ENCODE measurements at places on chromosomes 6 and 20.
A peak's percentile ranks its signal among the peaks of the same experiment; 100 is the strongest.

DNA sequence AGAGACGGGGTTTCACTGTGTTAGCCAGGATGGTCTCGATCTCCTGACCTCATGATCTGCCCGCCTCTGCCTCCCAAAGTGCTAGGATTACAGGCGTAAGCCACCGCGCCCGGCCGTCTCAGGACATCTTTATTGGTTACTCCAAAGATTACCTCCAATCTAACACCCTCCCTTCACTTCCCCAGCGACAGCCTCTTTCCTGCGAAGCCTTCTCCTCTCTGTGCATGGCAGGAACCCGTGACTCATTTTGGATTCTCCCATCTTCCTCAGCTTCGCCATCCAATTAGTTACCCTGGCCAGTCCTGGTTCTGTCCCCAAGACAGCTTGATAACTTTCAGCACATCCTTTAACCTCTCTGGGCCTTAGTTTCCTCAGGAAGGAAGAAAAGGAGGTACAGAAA, 51.3 kb upstream of the TOX2 start:
- no peak for DNase-seq

DNA sequence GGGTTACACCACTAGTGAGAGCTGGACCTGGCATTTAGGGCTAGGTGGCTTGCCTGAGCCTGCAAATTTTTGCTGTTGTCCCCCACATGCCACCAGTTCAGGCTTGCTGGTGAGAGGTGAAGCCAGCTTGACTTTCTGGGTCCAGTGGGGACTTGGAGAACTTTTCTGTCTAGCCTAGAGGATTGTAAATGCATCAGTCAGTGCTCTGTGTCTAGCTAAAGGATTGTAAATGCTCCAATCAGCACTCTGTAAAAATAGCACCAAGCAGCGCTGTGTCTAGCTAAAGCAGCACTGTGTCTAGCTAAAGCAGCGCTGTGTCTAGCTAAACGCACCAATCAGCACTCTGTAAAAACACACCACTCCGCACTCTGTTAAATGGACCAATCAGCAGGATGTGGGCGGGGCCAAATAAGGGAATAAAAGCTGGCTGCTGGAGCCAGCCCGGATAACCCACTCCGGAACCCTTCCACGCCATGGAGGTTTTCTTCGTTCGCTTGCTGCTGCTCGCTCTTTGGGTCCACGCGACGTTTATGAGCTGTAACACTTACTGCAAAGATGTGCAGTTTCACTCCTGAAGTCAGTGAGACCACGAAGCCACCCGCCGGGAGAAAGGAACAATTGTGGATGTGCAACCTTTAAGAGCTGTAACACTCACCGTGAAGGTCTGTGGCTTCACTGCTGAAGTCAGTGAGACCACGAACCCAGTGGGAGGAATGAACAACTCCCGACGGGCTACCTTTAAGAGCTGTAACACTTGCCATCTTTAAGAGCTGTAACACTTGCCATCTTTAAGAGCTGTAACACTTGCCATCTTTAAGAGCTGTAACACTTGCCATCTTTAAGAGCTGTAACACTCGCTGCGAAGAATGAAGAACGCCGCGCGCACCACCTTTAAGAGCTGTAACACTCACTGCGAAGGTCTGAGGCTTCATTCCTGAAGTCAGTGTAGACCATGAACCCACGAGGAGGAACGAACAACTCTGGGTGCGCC, 27.3 kb downstream of the GMPR start:
- DNase-seq: no peak

DNA sequence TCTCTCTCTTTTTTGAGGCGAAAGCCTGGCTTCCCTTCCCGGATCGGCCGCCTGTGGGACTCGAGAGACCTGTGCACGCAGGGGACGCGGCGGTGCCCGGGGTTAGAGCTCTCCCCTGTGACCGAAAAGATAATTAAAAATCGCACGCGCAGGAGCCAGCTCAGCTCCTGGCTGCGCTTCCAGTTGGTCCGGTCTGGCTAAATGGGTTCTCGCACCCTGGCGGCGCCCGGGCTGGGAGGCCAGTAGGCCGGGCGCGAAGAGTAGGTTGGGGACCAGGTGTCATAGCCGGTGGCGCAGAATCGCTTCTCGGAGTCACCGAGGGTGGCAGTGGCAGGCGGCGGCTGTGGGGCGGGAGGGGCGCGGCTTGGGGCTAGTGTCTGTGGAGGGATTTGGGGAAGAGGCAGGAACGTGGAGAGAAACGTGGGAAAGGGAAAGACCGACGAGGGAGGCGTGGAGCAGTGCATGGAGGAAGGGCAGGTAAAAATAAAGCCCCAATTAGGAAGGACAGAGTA, 41.9 kb upstream of the SUPT3H start:
- DNase-seq: peak; percentile 55

DNA sequence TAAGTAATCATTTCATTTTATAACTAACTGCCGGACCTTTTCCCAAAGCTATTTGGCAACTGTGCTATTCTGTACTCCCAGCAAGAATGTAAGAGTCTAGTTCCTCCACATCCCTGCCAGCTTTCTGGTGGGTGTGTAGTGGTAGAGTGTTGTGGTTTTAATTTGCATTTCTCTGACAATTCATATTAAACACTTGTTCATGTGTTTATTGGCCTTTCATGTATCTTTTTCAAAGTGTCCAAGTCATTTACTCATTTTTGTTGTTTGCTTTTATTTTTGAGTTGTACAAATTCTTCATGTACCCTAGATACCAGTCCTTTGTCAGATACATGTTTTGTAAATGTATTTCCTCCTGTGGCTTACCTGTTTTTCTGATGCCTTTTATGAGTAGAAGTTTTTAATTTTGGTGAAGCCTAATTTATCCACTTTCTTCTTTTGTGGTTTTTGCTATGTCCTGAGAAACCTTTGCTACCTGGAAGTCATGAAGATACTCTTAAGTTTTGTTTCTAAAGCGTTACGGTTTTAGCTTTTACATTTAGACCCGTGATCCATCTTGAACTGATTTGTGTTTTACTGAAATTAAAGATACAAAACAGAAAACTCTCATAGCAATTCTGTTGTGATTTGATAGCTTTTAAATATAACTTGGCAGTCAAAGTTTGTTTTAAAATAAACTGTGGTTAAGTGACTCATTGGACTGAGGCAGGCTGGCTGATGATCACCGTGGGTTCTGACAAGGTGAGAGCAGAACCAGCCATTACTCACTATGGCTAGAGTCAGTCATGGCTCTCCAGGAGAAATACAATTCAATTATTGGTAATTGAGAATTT, 8.0 kb downstream of the MYLIP start:
- peak; percentile 52 for DNase-seq

- DNase-seq: peak; percentile 56
These were observed 38.9 kb downstream of the OR2B2 start for GRCh38 chr6:27873021-27873940.

DNA sequence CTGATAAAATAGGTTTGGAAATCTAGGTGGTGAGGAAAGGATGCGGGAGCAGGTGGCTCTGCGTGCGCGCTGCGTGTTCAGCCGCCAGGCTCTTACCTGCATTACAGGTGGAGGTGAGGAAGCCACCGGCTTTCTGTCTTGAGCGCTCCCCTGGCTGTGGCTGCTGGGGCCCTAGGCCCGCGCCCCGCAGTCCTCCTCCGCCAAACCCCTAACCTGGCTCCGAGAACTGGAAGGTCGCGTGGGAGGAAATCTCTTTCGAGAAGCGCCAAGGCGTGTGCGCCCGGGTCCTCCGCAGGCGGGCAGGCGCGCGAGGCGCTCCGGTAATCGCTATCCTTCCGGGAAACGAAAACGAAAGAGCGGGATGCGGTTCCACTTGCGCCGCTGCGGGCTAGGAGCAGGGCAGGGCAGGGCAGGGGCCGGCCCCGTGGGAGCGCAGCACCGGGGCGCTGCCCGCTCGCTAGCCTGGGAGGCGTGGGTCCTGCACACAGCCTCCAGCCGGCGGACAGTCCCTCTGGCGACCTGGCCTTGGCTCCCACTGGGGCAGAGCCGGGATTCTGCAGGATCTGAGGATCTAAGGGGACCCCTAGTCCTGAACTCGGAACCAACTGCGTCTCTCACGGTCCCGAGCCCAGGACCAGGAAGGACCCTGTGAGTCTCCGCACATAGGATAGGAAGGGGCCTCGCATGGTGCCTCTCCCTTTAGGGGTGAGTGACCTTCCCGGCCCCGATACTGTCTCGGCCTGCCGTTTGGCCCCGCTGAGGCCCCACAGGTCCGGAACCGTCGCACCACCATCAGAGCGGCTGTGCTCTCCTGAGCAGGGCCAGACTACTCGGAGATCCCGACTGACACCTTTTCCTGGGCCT, at the start of gene ETV7:
Gene ETV7, minus strand, starts transcription at position 230 of the 864 bp plus-strand sequence. Its CDS starts 128 bp downstream, at position 102.
- DNase-seq: peak; percentile 44

- DNase-seq: no peak
These were observed 196.7 kb upstream of the CDH4 start for GRCh38 chr20:61055180-61056010.

DNA sequence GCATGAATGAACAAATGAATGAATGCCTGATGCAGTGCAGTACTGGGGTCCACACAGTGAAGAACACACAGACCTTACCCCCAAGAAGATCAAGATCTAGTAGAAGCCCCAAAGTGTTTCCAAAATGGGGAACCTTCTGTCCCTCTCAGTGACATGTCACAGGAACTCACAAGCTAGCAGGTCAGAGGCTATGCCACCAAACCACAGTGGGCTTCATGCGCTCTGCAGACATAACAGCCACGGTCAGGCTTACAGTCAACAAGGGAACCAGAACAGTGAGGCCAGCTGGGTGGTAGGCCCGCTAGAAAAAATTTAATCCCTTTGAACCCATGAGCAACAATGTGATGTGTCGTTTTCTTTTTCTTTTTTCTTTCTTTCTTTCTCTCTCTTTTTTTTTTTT, 20.2 kb upstream of the ARFGEF2 start:
- DNase-seq: no peak

DNA sequence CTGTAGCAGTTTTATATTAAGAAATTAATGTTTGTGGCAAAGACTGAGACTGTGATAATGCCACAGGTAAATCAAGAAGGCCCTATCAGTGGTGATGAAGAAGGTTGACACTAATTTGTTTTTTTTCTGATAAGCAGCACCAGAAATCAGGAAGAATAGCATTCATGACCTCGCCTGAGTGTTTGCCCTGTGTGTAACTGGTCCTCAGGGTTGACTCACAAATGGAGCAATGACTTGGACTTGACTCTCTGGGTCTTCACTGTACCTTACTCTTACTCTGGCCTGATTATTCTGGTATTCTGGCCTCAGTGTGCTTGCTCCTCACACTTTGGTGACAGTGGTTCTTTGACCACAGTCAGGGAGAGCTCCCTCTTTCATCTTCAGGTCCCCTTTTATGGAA, 243.9 kb downstream of the HAO1 start:
- DNase-seq: no peak

GRCh38 chr20:32775336-32775991, 13.3 kb downstream of the DNMT3B start:
- DNase-seq: no peak

DNA sequence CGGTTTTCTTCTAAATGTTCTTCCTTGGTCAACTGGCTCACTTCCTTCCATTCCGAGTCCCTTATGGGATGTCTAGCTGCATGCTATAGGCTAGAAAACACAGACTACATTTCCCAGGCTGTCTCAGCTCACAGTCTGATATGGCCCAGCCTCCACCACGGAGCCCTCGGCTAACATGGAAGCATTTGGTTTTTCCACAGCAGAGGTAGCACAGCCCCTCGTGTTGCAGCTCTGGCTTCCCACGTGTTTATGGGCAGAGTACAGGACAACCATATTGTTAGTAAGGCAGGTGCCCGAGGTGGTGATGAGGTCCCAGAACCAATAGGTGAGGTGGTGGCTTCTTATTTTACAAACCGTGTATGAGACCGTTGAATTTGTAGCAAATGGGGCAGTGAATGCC, 8.7 kb downstream of the GPLD1 start:
- DNase-seq: no peak

- DNase-seq: no peak
These were observed at the start of gene CCR6 for GRCh38 chr6:167122827-167123657. Gene CCR6 (plus strand): TSS chr6:167123096. CDS start chr6:167136135, 13,039 bp downstream.

GRCh38 chr20:48879612-48880245, 41.8 kb upstream of the ARFGEF2 start:
- no peak for DNase-seq

- no peak for DNase-seq
These were observed 286.9 kb upstream of the BMP2 start for GRCh38 chr20:6480328-6481200.

DNA sequence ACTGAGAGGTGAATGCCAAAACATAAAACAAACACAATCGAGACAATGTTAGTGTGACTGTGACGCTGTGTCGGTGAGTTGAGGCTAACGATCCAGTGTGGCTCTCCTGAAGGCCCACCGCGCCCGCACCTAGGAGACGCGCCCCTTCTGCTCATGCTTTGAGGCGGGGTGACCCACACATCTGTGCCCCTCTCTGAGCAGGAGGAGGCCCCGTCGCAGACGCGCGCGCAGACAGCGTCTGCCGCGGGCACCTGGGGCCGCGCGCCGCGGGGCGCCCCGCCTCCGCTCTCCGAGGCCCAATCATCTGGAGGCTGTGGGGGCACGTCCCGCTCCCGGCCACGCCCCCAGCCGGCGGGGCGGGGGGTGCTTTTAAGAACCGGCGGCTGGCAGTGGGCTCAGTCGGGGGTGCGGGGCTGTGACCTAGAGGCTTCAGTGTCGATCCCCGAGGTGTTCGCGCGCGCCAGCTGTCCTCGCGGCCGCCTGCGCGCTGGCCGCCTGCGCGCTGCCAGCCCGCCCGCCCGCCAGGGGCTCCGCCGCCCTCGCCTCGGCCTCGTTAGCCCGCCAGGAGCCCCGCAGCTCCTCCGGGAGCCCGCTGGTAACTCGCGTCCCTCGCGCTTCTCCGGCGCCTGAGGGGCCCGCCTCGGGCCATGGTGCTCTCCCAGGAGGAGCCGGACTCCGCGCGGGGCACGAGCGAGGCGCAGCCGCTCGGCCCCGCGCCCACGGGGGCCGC, at the start of gene SLC16A10:
Gene SLC16A10, plus strand, starts transcription at position 398 of the 730 bp plus-strand sequence. Its CDS starts 250 bp downstream, at position 648.
- DNase-seq: peak; percentile 88

DNA sequence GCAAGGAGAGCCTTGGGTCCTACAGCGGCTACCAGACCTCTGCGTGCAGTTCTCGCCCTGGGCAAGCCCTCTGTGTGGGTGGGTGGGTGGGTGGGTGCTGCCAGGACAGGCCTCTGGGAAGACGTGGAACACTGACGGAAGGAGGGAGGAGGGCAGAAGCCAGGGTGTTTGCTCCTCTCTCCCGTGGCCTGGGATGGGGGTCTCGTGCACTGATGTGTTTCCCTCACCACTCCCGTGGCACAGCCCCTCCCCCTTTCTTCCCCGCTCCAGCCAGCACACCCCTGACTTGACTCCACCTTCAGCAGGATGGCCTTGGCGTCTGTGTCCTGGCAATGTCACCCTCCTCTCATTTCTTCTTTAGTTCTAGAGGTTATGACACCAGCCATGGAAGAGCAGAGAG, 130.0 kb downstream of the CDH26 start:
- no peak for DNase-seq

- no peak for DNase-seq
These were observed 3.8 kb upstream of the IER3 start for GRCh38 chr6:30747902-30748769.

- DNase-seq: no peak
These were observed 111.8 kb upstream of the SLC35F1 start for GRCh38 chr6:117795234-117795633.

- DNase-seq: peak; percentile 81
These were observed 1.0 kb downstream of the NCOA6 start for GRCh38 chr20:34824452-34824805.

- DNase-seq: peak; percentile 6
These were observed 28.7 kb downstream of the PYGB start for GRCh38 chr20:25276533-25277050.
